ENCODE measurements at places on chromosomes 7 and 10.

DNA sequence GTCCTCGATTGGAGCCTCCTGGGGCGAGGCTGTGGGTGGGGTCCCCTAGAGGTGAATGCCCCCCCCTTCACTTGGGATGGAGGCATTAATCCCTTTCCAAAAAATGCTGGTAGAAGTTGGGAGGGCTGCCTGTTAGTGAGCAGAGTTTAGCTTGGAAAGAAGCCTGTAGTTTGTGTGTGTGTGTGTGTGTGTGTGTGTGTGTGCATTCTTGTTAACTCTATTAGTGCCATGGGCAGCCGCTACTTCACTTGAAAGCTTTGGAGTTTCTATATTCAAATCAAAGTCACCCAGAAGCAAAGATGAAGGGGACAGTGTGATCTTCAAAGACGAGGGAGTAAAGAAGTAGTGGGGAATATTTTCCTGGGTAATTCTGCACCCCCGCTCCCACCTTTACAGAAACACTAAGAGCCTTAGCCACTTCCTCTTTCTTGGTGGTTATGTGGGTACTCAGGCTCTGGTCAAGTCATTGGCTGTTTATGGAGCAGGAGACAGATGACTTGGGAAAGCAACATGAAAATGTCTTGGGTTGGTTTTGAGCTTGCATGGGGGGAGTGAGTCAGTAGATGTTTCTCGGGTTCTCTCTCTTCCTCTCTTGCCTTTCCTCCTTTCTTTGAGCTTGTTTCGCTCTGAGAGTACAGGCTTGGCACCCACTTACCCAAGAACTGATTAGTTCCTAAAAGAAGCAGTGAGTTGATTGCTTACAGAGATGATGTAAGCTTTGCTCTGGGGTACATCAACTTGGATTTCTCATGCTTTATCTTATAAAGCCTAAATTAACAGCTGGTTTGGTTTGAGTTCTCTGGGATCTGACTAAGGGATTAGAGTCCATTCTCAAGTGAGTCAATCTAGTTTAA, 35.9 kb downstream of the TCF7L2 start:
- no peak overlapping the region for H3K4me3 ChIP-seq
- no peak overlapping the region for H3K27ac ChIP-seq
- H3K27me3 ChIP-seq: no peaks in the 10 kb centered on the region
- peaks cover 21% of the 10 kb centered on the region for H3K4me1 ChIP-seq
- peaks cover 6% of the 10 kb centered on the region for H3K36me3 ChIP-seq

GRCh38 chr7:42244828-42245227, 7.8 kb upstream of the GLI3 start:
- H3K27ac ChIP-seq: no peak overlapping the region
- H3K4me1 ChIP-seq: no peaks in the 10 kb centered on the region
- H3K36me3 ChIP-seq: no peaks in the 10 kb centered on the region

GRCh38 chr7:30835396-30835915, 64.2 kb downstream of the MINDY4 start:
- no peaks in the 10 kb centered on the region for H3K4me1 ChIP-seq
- H3K4me3 ChIP-seq: no peak overlapping the region
- no peaks in the 10 kb centered on the region for H3K27me3 ChIP-seq
- no peak for DNase-seq
- no peaks in the 10 kb centered on the region for H3K36me3 ChIP-seq

GRCh38 chr7:143901332-143901667, 676 bp downstream of the TCAF1 start:
- peak overlapping the region; percentile 88 for H3K4me3 ChIP-seq
- no peaks in the 10 kb centered on the region for H3K27me3 ChIP-seq
- DNase-seq: no peak
- H3K36me3 ChIP-seq: peaks cover 15% of the 10 kb centered on the region
- peaks cover 33% of the 10 kb centered on the region for H3K4me1 ChIP-seq

- DNase-seq: no peak
- H3K36me3 ChIP-seq: no peaks in the 10 kb centered on the region
- H3K4me3 ChIP-seq: no peak overlapping the region
- H3K27ac ChIP-seq: no peak overlapping the region
These were observed 749.1 kb downstream of the CNTNAP2 start for GRCh38 chr7:146865696-146866095.

DNA sequence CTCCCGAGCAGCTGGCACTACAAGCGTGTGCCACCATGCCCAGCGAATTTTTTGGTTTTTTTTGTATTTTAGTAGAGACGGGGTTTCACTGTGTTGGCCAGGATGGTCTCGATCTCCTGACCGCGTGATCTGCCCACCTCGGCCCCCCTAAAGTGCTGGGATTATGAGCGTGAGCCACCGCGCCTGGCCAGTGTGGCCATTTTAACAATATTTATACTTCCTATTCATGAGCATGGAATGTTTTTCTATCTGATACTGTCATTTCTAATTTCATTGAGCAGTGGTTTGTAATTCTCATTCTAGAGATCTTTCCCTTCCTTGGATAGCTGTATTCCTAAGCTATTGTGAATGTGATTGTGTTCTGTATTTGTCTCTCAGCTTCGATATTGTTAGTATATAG, 96.2 kb downstream of the GLCCI1 start:
- H3K36me3 ChIP-seq: no peaks in the 10 kb centered on the region
- H3K4me1 ChIP-seq: no peaks in the 10 kb centered on the region
- H3K4me3 ChIP-seq: no peak overlapping the region
- H3K27me3 ChIP-seq: no peaks in the 10 kb centered on the region
